ENCODE measurements at places on chromosomes 6 and 20.
A peak's percentile ranks its signal among the peaks of the same experiment; 100 is the strongest.

- DNase-seq, result no peak
Observed at GRCh38 chr20:45407067-45407745, 883 bp upstream of the DBNDD2 start.

- DNase-seq, result no peak
Observed at GRCh38 chr6:84926189-84927155, 162.1 kb upstream of the TBX18 start.

DNA sequence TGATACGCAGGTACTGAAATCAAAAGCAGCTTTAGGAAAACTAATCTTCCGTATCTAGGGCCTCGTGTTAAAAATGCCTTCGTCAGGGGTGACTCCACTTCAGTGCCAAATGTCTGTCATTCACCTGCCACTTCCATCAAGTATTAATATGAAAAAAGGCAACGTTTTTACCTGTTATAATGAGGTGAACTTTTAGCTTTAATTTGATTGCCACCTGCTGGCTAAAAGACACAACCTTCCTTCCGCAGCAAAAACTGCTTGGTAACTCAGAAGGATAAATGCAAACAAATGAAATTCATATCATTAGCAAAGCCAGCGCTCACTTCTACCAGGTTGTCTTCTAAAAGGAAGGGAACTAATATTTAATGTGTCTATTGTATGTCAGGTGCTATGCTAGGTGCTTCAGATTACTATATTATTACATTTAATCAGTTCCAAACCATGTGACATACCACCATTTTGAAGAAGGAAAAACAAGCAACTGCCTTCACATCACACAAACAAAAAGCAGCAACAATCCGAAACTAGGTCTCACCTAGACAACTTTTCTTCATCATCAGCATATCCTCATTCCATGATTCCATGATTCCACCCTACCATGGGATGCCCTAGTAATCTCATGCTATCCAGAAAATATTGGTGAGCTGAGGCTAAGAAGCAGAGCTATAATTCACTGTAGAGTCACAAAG is 20.6 kb upstream of the ARHGAP18 start:
- DNase-seq, result peak; percentile 78

GRCh38 chr6:127343809-127344659 is 625 bp upstream of the ECHDC1 start:
- DNase-seq, result peak; percentile 45

DNA sequence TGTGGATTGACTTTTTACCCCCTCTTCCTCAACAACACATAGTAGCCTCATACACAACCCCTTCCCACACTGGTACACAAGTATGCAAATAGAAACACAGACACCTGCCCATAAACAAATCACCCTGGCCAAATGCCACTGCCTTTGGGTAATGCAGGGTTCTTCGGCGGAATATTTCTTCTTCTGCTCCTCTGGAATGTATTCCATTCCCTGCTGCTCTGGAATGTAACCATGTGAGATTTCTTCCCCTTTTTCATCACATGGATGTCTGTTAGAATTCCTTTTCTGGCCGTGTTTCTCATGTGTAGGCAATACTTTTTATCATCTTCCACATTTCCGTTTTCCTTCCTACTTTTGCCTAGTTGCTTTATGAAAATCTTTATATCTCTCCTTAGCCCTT is 76.1 kb upstream of the TPD52L1 start:
- no peak for DNase-seq

DNA sequence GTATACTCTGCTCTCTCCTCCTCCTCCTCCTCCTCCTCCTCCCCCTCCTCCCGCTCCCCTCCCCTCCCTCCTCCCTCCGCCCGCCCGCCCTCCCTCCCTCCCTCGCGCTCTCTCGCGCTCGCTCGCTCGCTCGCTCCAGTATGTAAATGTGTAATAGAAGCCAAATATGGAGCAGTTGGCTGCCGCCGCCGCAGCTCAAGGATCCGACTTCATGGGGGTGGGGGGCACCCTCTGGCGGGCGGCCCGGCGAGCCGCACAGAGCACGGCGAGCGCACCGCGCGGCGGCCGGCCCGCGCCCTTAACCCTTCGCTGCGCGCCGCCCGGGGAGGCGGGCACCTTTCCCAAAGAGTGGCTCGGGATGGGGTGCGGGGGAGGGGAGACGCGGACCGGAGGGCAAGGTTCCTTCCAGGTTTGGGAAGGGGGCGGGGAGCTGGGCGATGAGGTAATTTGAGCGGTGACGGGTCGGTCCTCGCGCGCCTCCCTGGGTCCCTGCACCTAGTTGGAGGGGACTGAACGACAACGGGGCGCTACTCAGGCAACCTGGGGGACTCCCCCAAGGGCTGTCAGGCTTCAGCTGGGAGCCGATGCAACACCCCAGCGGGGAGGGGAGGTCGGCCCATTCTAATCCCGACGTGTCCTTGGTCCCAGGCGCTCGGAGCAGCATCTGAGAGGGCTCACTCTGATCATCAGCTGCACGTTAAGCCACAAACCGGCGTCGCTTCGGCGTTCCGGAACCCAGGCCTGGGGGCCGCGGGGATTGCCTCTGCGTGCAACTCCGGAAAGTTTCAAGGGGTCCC is 409 bp upstream of the ATXN1 start:
- peak; percentile 71 for DNase-seq

GRCh38 chr20:9203081-9203447 is 134.2 kb downstream of the PLCB4 start:
- DNase-seq, result no peak

- DNase-seq, result no peak
Observed at GRCh38 chr6:2945153-2945452, 26.3 kb downstream of the SERPINB6 start.

DNA sequence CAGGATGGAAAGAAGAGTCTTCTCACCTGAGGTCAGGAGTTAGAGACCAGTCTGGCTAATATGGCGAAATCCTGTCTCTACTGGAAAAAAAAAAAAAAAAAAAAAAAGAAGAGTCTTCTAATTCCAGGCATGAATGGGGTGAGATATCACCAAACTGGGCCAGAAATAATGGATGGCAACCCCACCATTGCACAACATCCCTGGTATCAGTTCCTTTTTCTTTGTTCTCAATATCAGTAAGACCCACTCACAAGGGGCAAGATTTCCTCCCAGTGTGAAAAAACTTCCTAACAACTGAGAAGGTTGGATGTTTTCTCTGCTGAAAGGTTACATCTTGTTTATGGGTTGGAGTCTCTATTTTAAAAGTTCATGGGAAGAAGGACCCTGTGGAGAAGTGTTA is 23.6 kb upstream of the NR2E1 start:
- DNase-seq, result no peak

DNA sequence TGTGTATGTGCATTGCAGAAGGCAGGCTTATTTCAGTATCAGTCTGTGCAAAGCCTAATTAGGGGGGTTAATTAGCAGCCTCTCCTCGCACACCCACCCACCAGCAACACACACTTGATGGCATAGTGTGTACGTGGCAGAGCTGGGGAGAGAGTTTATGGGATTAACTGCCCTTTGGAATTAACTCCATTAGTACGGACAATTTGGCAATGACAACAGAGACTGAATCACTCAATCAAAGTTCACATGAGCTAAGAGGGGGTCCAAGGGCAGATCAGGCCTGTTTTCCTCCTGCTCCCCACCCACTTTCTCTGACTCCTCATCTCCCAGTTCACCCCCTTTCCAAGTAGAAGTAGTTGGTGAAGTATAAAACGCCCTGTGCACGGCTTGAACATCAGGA is 69.5 kb downstream of the LRFN2 start:
- DNase-seq, result no peak

GRCh38 chr6:53513056-53513455 is 31.8 kb downstream of the GCLC start:
- DNase-seq, result no peak

DNA sequence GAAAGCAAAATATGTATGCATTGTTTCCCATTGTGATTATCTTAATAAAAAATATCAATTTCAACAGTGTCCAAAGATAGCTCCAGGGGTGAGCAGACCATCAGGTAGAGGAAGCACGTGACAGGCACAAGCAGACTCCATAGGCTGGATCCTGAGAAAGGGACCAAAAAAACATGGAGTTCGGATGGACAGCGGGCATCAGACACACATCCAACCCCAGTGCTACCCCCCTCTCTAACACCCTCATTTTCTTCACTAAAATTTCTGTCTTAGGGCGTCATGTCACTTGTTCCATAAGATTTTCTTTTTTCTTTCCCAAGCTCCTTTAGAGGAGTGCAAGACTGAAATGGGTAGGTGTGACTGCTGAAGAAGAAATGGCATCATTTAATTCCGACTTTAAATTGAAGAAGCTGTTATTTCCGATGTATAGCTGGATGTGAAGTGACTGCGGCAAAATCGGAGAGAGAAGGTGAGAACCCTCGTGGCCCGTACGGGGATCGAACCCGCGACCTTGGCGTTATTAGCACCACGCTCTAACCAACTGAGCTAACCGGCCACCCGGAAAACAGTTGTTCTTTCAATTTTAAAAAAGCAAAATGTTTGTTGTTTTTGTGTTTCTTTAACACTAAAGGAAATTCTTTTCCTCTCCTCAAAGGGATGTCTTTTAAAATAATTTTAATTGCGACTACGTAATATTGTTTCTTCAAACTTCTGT is 10.3 kb upstream of the PRSS16 start:
- DNase-seq, result peak; percentile 83

- no peak for DNase-seq
Observed at GRCh38 chr6:101458336-101458735, 64.8 kb downstream of the GRIK2 start.

GRCh38 chr6:51472745-51473487 is 614.5 kb downstream of the PKHD1 start:
- no peak for DNase-seq

GRCh38 chr6:18324706-18325042 is 60.3 kb upstream of the DEK start:
- no peak for DNase-seq

DNA sequence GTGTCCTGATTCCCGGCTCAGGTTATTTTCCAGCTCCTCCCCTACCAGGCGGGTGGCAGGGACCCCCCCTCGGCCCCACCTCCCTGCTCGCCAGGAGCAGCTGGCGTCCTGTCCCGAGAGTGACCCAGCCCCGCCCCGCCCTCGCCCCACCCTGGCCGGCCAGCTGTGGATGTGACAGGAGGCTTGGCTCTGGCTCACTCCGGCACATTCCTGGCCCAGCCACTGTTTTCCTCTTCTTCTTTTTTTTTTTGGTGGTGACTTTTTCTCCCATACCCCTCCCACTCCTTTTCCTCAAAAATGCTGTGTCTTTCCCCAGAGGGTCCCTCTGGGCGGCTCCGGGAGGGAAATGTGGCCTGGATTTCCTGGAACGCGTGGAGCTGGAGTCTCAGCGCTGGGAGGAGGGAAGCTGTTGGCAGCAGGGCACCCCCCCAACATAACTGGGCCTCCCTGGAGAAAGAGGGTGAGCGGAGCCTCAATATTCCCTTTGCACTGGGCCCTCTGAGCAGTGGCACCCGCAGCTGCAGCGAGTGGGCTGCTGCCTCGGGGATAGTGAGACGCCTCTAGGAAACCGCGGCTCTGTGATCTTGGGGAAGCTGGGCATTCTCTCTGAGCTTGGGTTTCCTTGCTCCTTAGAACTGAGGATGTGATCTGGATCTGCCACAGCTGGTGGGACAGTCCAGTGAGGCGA is 28.3 kb upstream of the CSNK2A1 start:
- no peak for DNase-seq

GRCh38 chr6:55438203-55438602 is 110.9 kb downstream of the GFRAL start:
- no peak for DNase-seq

GRCh38 chr6:166910601-166911000 is 45.7 kb downstream of the RNASET2 start:
- no peak for DNase-seq

- DNase-seq, result no peak
Observed at GRCh38 chr6:35021004-35021403, 120.1 kb downstream of the TCP11 start.

DNA sequence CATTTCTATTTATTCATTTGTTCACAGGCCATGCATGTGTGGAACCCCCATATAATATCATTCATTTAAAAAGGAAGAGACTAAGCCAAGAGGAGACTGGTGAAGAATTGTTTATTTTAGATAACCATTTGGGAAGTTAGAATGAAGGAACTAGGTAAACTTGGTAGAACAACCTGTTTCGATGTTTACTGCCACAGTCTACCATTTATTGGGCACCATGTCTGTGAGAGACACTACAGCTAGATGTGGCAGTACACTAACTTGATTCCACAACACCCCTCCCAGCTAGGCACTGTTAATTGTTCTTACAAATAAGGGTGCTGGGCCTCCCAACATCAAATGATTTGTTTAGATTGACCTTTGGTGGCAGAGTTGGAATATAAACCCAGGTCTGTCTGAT is 592.4 kb downstream of the EPM2A start:
- DNase-seq, result no peak

DNA sequence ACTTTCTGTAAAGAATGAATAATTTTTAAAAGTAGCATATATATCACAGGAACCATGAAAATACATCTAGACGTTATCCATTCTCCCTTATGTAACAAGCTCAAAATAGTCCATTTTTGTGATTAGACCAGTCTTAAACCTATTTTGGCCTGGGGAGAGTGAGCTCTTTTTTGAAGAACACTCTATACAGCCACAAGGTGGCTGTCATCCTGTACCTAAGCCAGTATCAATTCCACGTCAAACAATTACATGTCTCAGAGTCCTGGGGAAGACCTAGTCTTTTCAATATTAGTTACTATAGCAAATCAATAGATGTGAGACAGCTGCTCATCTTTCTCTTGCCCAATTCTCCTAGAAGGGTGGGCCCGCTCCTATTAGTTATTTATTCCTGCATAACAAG is 28.4 kb downstream of the FBXO5 start:
- no peak for DNase-seq

GRCh38 chr6:91719414-91719813 is 1132.5 kb upstream of the MAP3K7 start:
- DNase-seq, result no peak

GRCh38 chr6:47834196-47834595 is 52.4 kb downstream of the OPN5 start:
- DNase-seq, result no peak

DNA sequence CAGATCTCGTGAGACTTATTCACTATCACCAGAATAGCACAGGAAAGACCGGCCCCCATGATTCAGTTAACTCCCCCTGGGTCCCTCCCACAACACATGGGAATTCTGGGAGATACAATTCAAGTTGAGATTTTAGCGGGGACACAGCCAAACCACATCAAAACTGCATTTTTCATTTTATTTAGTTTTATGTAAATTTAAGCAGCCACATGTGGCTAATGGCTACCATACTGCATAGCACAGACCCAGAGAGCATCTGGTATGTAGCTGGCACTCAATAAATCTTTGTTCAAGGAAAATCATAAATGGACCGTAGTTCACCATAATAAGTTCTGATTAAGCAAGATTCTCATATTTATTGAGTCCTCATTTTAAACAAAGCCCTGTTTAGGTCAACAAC is 15.3 kb downstream of the GFOD1 start:
- DNase-seq, result no peak

- no peak for DNase-seq
Observed at GRCh38 chr6:149049230-149049629, 268.3 kb upstream of the TAB2 start.

- DNase-seq, result no peak
Observed at GRCh38 chr6:13544454-13545186, 29.8 kb upstream of the SIRT5 start.

- DNase-seq, result no peak
Observed at GRCh38 chr6:149323925-149324324, 6.4 kb downstream of the TAB2 start.

- no peak for DNase-seq
Observed at GRCh38 chr20:62354811-62355341, 12.2 kb downstream of the LAMA5 start.
